ENCODE measurements at places on chromosomes 5 and 9.

- DNase-seq: no peak
Observed at GRCh38 chr5:126947146-126948010, 83.0 kb downstream of the MARCHF3 start.

DNA sequence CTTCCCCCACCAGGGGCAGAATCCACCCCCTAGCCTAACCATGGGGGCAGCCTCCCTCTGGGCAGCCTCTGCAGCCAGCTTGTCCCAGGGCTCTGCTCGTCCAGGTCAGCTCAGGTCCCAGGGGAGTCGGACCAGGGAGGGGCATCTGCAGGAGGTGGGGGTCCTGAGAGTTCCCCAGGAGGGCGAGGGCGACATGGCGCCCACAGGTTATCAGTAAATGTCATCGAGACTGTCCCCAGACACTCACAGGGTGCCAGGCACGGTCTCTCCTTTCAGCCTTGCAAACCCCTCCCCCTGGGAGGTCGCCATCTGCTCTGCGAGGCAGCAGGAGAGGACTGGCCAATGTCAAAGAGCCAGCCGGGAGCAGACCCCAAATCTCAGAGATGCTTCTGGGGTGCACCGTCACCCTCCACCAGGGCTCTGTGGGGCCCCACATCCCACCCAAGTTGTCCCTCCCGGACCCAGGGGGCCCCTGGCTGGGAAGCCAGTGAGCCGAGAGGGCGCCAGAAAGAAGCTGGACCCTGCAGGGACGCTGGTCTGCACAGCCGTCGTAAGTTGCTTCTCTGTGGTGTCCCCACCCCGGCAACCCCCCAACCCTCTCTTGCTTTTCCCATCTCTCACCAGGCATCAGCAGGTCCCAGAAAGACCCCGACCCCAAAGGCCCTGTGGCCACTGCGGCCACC, 69.3 kb downstream of the NTNG2 start:
- DNase-seq: no peak

DNA sequence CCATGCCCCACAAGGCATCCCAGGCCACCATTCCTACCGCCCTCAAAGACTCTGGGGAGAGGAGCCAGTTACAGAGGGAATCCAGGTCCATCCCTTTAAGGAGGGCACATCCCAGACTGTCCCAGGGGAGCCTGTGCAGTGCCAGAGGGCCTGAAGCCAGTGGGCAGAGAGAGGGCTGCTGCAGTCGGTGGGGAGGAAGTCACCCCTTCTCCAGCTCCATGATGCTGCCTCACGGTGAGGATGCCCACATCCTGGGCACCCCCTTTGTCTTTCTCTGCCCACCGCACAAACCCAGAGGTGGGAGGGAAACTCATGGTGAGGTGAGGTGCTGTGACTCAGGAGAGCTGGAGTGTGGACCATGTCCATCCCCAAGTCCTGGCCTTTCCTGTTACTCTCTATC, 26.2 kb upstream of the ANKRD33B start:
- DNase-seq: no peak

DNA sequence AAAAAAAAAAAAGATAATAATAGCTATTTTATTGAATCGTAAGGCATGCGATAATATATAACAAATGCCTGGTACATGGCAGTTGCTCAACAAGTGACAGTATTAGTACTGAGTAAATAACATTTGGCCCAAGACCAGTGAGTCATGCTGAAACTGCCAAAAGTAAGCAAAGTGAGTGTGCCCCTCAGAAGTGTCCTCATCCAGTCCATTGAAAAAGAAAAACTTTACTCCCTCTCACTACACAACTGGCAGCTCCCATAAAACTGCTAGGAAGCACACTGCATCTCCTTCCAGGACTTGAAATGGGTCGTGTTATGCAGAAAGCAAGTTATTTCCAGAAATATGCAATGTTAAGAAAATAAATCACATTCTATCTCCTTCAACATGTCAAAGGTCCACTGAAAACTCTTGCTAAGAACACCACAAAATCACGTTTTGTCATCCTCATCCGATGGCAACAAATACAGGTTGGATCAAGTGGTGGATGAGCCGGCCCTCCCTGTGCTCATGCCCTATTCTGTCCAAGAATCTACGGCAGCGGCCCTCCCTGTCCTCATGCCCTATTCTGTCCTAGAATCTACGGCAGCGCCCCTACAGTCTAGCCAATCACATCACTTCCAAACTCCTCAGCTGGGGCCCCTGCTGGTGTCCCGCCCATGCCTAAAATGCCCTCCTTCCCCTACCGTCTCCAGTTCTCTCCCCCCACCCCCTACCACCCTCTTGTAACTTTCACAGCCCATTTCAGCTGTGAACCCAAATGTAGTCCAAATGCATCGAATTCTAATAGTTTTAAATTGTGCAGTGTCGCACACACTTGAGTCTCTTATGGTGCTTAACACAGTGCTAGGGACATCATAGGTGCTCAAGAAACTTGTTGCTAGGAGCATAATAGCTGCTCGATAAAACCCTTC, 12.5 kb downstream of the PTCH1 start:
- DNase-seq: no peak

GRCh38 chr5:145922059-145922458, 14.3 kb upstream of the SH3RF2 start:
- DNase-seq: no peak

GRCh38 chr5:181181650-181182565, 23.1 kb downstream of the TRIM7 start:
- no peak for DNase-seq

DNA sequence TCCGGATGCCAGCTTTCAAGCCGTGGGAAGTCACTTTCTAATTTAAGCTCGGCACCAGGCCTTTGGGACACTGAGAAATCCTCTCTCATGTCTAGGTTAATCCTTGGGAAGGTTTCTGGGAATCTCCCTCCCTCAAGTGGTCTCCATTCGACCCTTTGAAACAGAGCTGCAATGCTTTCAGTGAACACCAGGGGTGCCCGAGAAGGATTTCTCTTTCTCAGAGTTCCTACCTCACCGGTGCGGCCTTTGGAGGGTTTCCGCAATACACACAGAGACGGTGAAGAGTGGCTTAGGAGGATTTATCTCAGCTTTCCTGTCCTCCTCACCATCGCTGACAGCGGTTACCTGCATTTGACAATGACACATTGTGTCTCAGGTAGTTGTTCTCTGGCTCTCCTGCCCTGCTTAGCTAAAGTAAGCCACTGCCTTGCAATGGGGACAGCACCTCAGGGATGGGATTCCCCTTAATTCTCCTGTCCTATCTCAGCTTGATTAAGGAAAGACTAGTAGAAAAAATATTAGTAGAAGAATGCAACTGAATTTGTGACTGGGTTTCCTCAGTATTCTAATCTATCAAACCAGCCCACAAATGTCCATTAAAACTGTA, 180.6 kb downstream of the GABRG2 start:
- no peak for DNase-seq

DNA sequence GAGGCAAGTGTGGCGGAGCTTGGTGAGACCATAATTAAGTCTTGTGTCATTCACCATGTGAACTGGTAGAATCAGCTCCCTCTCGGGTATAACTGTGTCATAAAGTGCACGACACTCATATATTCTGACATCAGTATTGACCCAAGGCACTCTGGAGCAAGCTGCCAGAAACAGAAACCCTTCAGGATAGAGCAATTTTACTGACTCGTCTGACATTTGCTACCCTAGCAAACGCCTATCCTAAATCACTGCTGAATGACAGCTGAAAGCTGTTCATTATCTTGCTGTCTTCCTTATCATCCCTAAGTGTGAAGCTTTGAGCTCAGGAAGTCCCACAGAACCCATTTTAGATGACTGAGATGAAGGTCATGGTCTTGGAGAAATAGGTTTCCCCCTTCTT, 27.8 kb downstream of the PTCH1 start:
- no peak for DNase-seq

Data from GM06990 (cell line).